ENCODE measurements at places on chromosomes 7 and 10.

GRCh38 chr7:151195616-151196450 is 8.8 kb upstream of the ASB10 start:
- no peak for DNase-seq

DNA sequence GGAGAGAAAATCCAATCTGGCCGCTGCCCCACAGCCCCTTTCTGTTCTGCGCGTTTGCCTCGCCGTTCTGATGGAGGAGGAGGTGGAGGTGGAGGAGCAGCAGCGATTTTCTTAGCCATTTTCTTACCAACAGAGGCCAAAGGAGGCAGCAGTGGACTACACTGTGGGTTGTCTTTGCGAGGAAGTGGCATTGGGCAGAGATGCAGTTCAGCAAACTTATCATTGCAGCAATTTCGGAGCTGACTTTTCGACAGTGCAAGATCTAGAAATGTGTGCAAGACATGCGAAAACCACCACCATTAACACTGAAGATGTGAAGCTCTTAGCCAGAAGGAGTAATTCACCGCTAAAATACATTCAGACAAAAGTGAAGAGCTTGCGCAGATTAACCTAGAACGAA is 1.9 kb upstream of the ARL4A start:
- peak; percentile 17 for DNase-seq

GRCh38 chr10:58266826-58267712 is 625 bp downstream of the IPMK start:
- DNase-seq = no peak

DNA sequence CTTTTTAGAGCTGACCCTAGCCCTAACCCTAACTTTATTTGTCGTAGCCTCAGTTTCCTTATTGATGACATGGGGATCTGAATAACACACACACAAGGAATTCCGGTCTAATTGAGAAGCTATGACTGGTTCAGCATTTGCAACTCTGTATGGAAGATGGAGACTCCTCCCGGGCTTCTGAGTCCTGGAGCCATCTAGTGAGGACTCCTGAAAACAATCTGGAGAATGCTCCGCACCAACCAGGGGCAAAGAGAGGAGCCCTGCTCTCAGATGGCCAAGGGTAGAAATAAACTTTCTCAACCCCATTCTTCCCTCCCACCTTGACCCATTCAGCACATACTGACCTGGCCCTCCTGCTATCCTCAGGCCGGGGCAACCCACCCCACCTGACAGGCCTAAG is 26.4 kb downstream of the MBL2 start:
- DNase-seq = no peak

DNA sequence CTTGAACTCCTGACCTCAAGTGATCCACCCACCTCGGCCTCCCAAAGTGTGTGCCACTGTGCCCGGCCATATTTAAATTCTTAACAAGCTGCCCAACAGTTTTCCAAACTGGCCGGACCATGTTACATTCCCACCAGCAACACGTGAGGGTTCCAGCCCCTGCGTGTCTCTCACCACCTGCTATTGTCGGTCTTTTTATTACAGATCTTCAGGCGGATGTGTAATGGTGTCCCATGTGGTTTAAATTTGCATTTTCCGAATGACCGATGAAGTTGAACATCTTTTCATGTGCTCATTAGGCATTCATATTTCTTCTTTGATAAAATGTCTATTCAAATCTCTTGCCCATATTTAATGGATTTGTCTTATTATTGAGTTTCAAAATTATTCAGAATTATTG is 11.5 kb downstream of the ELFN1 start:
- no peak for DNase-seq

GRCh38 chr10:129448086-129448485 is 19.0 kb upstream of the MGMT start:
- DNase-seq = no peak

DNA sequence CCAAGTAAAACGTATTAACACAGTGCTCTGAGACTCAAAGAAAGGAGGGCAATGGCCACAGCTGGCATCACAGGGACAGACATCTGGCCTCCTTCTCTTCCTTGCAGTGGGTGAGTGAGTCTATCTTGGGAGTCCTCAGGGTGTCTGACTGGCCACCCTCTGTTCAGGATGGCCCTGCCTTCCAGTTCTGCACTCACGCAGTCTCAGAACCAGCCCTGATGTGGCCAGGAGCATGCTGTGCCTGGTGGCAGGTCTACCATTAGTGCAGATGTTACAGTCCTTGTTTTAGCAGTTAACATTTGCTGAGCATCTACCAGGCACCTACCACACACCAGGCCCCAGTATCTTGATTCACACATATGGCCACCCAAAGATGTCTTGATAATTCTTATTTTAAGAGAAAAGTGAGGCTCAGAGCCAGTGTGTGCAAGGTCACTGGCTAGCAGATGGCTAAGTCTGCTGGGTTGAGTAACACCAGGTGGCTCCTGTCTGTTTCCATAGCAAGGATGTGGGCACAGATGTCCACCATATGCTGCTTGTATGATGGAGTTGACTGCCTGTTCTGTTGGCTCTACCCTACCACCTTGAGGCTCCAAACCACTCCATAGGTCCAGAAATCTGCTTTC is 23.2 kb upstream of the ARHGAP22 start:
- no peak for DNase-seq

DNA sequence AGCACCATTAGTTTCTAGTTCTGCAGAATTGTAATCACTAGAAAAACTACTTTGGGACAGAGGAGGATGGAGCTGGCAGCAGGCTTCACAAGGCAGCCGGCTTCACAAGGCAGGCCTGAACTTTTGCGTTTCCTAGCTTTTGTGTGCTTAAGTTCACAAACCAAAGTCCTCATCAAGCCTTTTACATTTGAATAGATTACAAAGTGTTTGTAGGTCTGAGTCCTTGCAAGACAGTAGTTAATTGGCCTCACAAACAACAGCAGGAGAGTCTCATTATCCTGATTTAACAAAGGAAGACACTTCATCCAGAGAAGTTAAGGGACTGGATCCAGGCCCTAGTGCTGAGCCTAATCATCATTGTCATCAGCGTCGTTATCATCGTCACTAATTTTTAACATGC is 147.8 kb upstream of the AUTS2 start:
- no peak for DNase-seq

DNA sequence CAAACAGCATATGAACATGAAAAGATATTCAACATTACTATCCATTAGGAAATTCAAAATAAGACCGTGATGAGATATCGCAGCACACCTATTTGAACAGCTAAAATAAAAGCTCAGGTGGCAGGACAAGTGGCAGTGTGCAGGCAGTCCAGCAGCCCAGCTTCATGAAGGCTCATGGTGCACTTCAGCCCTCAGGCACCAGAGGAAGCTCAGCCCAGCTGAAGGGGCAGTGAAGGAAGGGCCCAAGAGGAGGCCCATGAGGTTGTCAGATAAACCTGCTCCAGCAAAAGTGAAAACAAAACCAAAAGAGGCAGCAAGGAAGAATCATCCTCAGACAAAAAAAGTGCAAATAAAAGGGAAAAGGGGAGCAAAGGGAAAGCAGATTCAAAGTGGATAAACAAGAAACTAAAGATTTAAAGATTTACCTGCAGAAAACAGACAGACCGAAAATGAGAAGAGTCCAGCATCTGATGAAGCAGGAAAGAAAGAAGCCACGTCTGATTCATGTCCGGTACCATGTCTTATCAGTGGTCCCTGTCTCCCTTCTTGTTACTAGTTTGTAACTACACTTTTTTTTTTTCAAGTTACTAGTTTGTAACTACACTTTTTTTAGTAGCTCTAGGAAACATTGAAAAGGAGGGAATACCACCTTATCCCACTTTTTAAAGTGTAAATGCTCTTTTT is 15.0 kb upstream of the FAM24B start:
- DNase-seq = no peak

- DNase-seq = peak; percentile 28
Measured at GRCh38 chr7:85014936-85015660, 171.8 kb downstream of the SEMA3D start.

GRCh38 chr10:130398090-130398994 is 262.2 kb downstream of the GLRX3 start:
- DNase-seq = no peak

GRCh38 chr10:86234107-86234506 is 132.5 kb downstream of the GRID1 start:
- no peak for DNase-seq

DNA sequence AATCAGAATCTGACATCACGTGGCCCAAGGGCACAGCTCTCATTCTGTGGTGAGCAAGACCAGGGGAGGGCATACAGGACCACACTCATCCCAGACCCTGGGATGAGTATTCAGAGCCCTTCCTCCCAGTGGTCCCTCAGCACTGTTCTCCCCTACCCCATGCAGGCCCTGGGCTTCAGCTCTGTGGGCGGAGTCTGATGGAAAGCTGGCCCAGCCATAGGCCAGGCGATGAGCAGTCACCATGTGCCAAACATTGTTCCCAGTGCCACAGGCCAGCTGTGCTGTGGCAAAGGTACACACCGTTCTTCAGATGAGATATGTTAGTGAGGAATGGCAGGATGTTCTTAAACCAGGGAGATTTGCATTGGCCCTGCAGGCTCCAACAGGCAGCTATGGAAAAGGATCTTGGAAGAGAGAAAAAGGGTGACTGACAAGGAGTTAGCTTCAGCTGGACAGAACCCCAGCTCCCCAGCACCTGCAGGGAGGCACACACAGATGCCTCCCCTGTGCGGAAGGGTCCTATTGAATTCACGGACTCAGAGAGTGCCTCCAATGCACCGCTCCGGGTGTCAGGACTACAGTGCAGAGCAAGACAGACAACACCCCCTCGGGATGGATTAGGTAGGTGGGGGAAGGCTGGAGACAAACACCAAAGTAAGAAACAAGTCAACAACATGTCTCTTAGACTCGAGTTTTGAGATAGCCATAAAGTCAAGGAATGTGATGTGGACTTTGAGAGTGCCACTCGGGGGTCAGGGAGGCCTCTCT is 596.0 kb upstream of the MGMT start:
- no peak for DNase-seq

DNA sequence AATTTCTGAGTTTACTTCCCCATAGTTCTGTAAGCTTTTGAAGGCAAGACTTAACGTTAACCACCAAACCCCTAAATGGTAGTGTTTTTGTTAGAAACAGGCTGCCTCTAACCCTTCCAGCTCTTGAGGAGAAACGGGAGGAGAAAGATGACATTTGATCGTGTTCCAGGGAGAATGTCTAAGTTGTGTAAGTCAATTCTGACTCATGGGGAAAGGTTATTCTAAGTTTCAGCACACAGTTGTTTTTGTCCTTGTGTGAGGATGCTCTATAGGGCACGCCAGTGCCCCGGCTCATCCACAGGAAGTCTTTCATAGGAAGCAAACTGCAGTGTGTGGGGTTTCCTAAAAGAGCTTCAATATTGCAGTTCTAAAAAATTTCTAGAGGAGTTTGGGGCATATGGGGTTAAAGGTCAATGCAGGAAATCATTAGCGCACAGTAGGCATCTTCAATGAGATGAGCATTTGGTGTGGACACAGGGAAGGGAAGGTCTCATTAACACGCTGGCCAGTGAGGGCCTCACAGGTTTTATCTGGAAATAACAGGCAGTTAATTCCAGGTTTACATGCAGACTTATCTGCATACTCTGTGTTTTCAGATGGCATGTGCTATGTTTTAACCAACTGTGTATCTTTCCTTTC is 638.2 kb upstream of the IGFBP3 start:
- DNase-seq = no peak

DNA sequence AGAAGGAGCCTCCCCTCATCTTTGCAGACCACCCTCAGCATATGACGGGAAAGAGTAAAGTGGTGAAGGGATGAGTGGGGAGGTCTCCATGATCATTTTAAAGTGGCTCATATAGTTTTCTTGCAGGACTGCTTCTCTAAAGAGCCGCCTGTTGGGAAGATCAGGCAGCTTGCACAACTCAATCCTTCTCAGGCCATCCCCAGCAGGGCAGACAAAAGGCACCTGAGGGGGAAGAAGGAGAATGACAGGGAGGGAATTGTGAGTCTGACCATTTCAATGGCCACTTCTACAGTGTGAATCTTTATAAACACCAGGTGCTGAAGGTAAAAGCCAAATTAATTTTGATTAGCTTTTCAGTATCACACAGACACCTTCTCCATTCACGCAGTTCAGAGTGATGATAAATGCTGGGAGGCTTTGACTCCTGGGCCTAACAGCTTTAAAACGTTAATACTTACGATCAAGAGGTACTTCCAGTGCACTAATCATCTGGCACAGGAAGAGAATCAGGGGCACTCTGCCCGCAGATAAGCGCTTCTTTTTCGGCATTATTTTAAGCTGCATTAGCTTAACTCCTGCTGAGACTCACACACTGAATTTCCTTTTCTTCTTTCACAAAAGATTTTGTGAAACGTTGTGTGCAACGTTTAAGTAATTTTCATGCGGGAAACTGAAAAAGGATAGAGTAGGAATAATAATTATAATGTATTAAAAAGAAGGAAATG is 109.5 kb upstream of the LAMB4 start:
- no peak for DNase-seq

GRCh38 chr7:26385240-26385639 is 93.6 kb downstream of the SNX10 start:
- DNase-seq = no peak

DNA sequence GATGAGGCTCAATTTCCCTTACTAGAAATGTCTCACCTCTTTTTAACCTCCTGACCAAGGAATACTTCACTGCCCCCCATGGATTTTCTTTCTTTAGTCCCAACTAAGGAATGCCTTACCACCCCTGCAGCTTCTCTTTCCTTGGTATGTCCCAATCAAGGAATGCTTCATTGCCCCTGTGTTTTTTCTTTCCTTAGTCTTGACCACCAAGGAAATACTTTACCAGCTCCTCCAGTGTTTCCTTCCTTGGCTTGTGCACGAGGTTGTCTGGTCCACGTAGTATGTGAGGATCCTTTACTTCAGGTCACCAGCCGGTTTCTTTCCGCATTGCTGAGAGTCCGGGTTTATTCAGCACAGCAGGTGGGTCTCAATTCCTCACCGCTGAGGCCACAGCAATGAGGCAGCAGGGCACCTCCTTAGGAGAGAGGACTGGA is 59.3 kb downstream of the CYP2C9 start:
- no peak for DNase-seq

GRCh38 chr7:41826641-41827040 is 123.8 kb upstream of the INHBA start:
- DNase-seq = no peak

GRCh38 chr10:35343739-35344138 is 7.4 kb downstream of the CCNY start:
- DNase-seq = no peak

DNA sequence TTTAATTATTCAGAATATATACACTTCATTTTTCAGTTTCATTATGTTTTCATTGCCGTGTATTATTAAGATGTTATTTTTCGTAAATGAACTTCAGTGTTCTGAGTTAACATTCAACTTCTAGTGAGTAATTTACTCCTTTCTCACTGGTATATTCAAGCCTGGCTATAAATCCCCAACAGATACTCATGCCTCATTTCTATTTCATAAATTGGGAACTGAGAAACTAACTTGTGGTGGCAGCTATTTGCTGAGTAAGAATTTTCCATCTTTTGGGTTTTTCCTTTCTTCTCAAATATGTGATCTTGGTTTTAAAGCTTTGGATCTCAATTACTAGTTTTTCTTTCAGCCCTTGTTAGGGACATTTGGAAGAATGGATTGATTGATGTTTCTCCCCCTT is 281.1 kb downstream of the CDK14 start:
- no peak for DNase-seq

- no peak for DNase-seq
Measured at GRCh38 chr10:129442866-129443265, 24.2 kb upstream of the MGMT start.
